ENCODE measurements at places on chromosomes 4 and X.

DNA sequence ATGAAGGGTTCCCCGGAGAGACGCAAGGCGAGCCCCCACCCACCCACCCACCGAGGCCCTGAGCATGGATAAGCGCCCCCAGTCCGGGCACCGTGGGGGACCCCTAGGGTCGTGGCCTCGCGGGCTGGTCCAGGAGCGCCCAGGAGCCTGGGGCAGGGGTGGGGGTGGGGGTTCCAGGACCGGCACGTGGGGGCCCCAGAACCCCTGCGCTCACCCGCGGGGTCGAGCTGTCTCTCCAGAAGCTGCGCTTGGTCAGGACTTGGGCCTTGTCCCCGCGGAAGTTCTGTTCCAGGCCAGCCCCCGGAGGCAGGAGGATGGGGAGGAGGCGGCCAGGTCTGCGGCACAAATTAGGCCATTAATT, 11.2 kb upstream of the SHOX start:
- DNase-seq, result no peak
- no peak overlapping the region for H3K4me3 ChIP-seq
- H3K27ac ChIP-seq, result no peak overlapping the region
- H3K4me1 ChIP-seq, result no peaks in the 10 kb centered on the region
- H3K36me3 ChIP-seq, result no peaks in the 10 kb centered on the region

GRCh38 chrX:151816934-151817333, 82.4 kb downstream of the CNGA2 start:
- H3K36me3 ChIP-seq, result no peaks in the 10 kb centered on the region
- H3K4me3 ChIP-seq, result no peak overlapping the region
- no peaks in the 10 kb centered on the region for H3K4me1 ChIP-seq
- no peak for DNase-seq
- H3K27me3 ChIP-seq, result no peaks in the 10 kb centered on the region
- H3K27ac ChIP-seq, result no peak overlapping the region

DNA sequence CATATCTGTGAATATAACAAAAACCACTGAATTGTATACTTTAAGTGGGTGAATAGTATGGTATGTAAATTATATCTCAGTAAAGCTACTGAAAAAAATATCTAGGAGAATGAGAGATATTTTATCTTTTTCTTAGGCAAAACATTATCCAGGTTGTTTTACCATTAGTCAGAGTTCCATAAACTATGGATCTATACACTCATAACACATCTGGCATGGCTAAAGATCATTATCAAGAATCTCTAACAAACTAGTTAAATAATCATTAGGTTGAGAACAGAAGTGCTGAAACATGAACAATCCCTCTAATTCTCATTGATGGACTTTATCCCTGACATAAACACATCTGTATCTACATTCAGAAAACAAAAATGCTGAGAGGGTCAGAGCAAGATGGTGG, 15.6 kb downstream of the MED14 start:
- H3K4me3 ChIP-seq, result no peak overlapping the region
- no peaks in the 10 kb centered on the region for H3K27me3 ChIP-seq
- no peak overlapping the region for H3K27ac ChIP-seq

- DNase-seq, result no peak
- H3K27me3 ChIP-seq, result no peaks in the 10 kb centered on the region
- no peak overlapping the region for H3K4me3 ChIP-seq
Observed at GRCh38 chrX:148872881-148873280, 372.5 kb downstream of the AFF2 start.

DNA sequence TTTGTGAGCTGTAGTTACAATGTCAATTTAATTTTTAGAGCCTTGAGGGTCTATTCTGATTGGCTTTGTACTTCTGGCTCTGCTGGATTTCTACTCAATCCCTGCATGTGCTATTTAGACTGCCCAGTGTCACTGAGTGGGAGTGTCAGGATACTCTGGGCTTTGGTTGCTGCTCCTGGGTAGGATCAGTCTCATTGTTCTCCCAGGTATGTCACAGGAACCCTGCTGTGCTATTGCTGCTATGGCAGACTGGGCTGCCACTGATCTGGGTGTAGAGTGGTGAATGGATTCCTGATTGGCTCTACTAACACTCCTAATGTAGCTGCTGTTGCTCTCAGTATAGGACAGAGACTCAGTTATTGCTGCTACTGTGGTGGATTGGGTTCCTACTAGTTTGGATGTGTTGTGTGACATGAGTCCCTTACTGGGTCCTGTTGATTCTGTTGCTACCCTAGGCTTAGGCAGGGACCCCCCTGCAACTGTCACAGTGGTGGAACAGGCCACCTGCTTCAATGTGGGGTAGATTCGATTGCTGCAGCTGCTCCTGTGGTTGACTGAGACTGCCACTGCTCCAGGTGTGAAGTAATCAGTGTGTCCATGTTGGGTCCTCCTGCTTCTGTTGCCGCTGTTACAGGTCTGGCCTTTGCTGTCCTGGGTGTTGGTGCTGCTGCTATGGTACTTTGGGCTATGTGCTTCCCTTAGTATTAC, 707.8 kb upstream of the AMOT start:
- no peaks in the 10 kb centered on the region for H3K4me1 ChIP-seq
- H3K27me3 ChIP-seq, result no peaks in the 10 kb centered on the region
- no peak for DNase-seq

DNA sequence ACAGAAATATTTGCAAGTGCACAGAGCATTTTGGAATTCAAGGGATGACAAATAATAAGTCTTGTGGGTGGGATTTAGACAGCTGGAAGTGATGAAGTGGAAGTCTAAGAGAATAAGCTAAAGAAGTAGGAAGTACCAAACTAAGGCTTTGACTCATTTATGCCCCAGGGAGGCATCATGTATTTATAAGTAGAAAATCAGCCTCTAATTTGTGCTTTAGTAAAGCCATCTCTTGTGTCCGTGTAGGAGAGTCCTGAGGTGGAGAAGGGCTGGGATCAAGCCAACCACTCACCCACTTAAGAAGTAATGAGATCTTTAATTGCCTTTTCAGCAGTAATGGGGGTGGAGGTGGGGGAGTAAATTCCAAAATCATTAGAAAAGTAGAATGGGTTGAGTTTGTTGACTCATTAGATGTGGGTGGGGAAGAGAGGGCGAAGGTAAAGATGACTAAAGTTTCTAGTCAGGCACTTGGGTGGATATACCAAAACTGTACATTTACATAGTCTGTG, 356.7 kb downstream of the STIM2 start:
- no peaks in the 10 kb centered on the region for H3K36me3 ChIP-seq
- H3K4me3 ChIP-seq, result no peak overlapping the region
- DNase-seq, result no peak
- no peak overlapping the region for H3K27ac ChIP-seq
- H3K27me3 ChIP-seq, result no peaks in the 10 kb centered on the region

Data from activated CD8-positive, alpha-beta T cell treated with anti-CD3 and anti-CD28 coated beads, Interleukin-2, amount 10 ng/mL, durations not matched to agents 7 days and 5 days (primary cell).